ENCODE measurements at places on chromosomes 6 and 20.

GRCh38 chr6:5695260-5696245, 311.2 kb downstream of the NRN1 start:
- DNase-seq: no peak

DNA sequence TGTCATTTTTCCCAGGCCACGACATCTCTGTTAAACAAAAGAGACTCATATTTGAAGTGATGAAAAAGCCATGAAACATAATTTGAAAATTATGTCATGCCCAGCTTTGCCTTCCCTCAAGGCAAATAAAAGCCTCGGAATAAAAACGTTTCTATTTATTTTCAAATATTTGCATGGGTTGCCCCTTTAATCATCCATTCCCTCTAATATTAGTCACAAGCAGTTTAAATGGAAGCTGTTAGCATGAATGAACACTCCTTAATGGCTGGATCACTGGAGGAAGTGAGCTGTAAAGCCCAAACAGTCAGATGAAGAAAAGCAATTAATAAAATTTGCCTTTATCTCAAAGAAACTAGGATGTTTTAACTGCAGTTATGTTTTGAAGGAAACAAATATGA, 69.3 kb upstream of the STMND1 start:
- no peak for DNase-seq

DNA sequence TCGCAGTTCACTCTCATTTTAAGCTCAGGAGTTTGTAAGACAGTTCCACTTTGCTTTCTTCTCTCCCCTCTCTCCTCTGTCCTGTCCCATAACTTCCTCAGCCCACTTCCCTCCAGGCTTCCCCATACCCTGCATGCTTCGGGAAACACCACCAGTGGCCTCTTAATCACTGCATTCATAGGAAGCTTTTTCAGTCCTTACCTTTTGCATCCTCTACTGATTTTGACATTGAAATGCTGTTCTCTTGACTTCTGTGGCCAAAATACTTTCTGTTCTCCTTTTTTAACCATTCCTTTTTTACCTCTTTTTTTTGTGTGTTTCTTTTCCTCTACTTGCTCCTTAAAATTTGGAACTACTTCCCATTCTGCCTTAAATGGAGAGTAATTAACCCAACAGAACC, 69.7 kb downstream of the HIVEP1 start:
- DNase-seq: no peak

GRCh38 chr6:162736961-162737360, 9.2 kb downstream of the PACRG start:
- peak; percentile 10 for DNase-seq

- peak; percentile 21 for DNase-seq
Observed at GRCh38 chr6:30795549-30796293, 51.4 kb upstream of the IER3 start.
